ENCODE measurements at places on chromosomes 4 and X. TPM values are rescaled to one million over a fixed set of nuclear protein-coding genes. Genes with fewer than 3 reads are reported as not detected.

TLR1 gene
- total RNA-seq, result 10.3 TPM

PFKFB1 gene
- total RNA-seq, result not detected

SYN1 gene
- total RNA-seq, result 2.7 TPM

ACE2 gene
- 0.49 TPM for total RNA-seq

Measured in vagina (tissue), 2 donors.